ENCODE measurements at places on chromosomes 3 and 15.

DNA sequence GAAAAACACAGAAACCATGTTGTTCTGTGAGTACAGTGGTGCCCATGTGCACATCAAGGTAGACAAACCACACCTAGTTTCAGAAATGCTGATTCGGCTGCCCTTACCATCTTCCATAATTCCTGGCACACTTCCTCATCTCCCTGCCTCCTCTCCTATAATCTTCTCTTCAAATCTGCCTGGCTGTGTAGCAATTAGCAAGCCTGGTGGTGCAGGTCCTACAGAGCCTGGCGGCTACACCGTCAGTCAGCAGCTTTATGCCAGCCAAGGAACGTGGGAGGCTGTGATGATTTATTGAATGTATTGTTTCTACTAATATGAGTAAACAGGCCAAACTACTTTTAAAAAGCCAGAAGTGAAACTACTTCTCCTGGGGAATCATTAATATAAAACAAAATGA, 106.8 kb downstream of the SEMA6D start:
- H3K4me3 ChIP-seq: no peak overlapping the region
- no peaks in the 10 kb centered on the region for H3K27me3 ChIP-seq
- H3K36me3 ChIP-seq: no peaks in the 10 kb centered on the region
- H3K27ac ChIP-seq: no peak overlapping the region

DNA sequence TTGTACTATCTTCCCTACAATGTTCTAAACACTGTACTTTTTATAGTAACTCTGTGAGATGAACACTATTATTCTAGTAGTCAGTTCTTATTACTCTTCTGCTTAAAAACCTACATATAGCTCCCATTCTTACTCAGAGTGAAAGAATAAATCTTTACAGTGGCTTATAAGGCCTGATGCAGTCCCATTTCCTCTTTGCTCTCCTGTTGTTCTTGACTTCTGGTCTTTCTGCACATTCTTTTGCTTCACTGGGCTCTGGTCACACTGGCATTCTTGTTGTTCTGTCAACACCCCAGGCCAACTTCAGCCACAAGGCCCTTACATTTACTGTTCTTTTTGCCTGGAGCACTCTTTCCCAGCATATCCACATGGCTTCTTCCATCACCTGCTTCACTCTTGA, 58.2 kb upstream of the TP63 start:
- no peaks in the 10 kb centered on the region for H3K4me1 ChIP-seq
- no peak overlapping the region for H3K4me3 ChIP-seq
- H3K36me3 ChIP-seq: no peaks in the 10 kb centered on the region
- H3K27me3 ChIP-seq: no peaks in the 10 kb centered on the region
- no peak for DNase-seq
- no peak overlapping the region for H3K27ac ChIP-seq

- no peak for DNase-seq
- H3K27ac ChIP-seq: no peak overlapping the region
- H3K4me3 ChIP-seq: no peak overlapping the region
These were observed 68.5 kb upstream of the PLCL2 start for GRCh38 chr3:16816048-16816780.

DNA sequence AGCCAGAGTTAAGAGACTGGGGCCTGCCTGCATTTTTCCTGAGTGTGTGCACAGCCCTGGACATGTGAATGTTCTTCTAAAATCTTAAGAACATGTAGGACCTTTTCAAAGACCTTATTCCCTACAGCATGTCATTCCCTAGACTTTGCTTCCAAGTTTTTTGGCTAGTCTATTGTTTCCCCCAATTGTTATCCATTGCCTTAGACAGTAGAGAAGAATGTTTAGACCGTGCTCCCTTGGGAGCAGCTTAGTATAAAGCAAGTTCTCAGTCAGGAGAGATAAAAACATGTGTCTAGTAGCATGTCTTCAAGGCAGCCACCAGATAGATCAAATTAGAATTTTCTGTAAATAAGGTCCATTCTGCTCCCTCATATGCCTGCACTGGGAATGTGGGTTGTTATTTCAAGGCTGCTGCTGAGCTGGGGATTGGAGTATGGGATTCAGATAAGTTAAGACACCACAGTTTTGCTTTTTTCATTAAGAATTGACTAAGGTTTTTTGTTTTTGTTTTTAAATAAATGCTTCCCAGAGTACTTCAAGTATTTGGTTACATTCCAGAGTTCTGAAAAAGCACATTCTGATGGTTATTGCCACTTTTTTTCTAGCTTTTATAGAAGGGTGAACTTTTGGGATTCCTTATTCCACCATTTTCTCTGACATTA, 246.7 kb downstream of the RORA start:
- H3K27me3 ChIP-seq: peaks cover 23% of the 10 kb centered on the region
- no peaks in the 10 kb centered on the region for H3K36me3 ChIP-seq
- no peak for DNase-seq
- H3K27ac ChIP-seq: no peak overlapping the region
- no peaks in the 10 kb centered on the region for H3K4me1 ChIP-seq
